ENCODE measurements at places on chromosomes 11 and 22. TPM values are rescaled to one million over a fixed set of nuclear protein-coding genes. Genes with fewer than 3 reads are reported as not detected.

Gene CASP4
- not detected for total RNA-seq

Gene HEPHL1
- not detected for total RNA-seq

Gene SAA2
- not detected for total RNA-seq

Gene LRRC55
- total RNA-seq, result 0.21 TPM

Gene SPI1
- not detected for total RNA-seq

Gene MMP1
- total RNA-seq, result not detected

Gene NXPE1
- total RNA-seq, result not detected

Gene WT1
- total RNA-seq, result 5.0 TPM

Gene TEX54
- total RNA-seq, result not detected

Gene SCN2B
- total RNA-seq, result 2.5 TPM

Gene HEPN1
- total RNA-seq, result not detected

Gene NXPE4
- not detected for total RNA-seq

Gene TECTA
- 2.9 TPM for total RNA-seq

Gene NUDT8
- 24.3 TPM for total RNA-seq

Gene CCDC116
- total RNA-seq, result 0.70 TPM

Gene MSANTD2
- 13.1 TPM for total RNA-seq

Gene TMEM151A
- total RNA-seq, result 2.6 TPM

Data from cardiac muscle cell (in vitro differentiated cells and primary cell).